ENCODE measurements at places on chromosomes 6 and 20. TPM values are rescaled to one million over a fixed set of nuclear protein-coding genes. Genes with fewer than 3 reads are reported as not detected.

The UNC93A gene
- not detected for polyA plus RNA-seq

The ENPP3 gene
- 0.06 TPM for polyA plus RNA-seq

The RSPH4A gene
- 0.18 TPM for polyA plus RNA-seq

The WFDC12 gene
- polyA plus RNA-seq = not detected

The CRYBG1 gene
- polyA plus RNA-seq = 4.3 TPM

The LSM2 gene
- 68.1 TPM for polyA plus RNA-seq

The DEFB121 gene
- polyA plus RNA-seq = not detected

The BCKDHB gene
- polyA plus RNA-seq = 16.2 TPM

The TM9SF4 gene
- 67.3 TPM for polyA plus RNA-seq

The PROKR2 gene
- not detected for polyA plus RNA-seq

The ACSS1 gene
- polyA plus RNA-seq = 3.4 TPM

The NKAIN4 gene
- not detected for polyA plus RNA-seq

The SIRPG gene
- not detected for polyA plus RNA-seq

The ZSCAN16 gene
- 2.0 TPM for polyA plus RNA-seq

The TNFRSF6B gene
- 3.8 TPM for polyA plus RNA-seq
